ENCODE measurements at places on chromosomes 6 and 20. TPM values are rescaled to one million over a fixed set of nuclear protein-coding genes. Genes with fewer than 3 reads are reported as not detected.

ADGRG6 gene
- 72.3 TPM for total RNA-seq

BCAS4 gene
- 6.3 TPM for total RNA-seq

PAX1 gene
- total RNA-seq = 0.43 TPM

GRCh38 chr6:3138341-3138740, 19.0 kb downstream of the TUBB2A start:
- DNase-seq = no peak

DNA sequence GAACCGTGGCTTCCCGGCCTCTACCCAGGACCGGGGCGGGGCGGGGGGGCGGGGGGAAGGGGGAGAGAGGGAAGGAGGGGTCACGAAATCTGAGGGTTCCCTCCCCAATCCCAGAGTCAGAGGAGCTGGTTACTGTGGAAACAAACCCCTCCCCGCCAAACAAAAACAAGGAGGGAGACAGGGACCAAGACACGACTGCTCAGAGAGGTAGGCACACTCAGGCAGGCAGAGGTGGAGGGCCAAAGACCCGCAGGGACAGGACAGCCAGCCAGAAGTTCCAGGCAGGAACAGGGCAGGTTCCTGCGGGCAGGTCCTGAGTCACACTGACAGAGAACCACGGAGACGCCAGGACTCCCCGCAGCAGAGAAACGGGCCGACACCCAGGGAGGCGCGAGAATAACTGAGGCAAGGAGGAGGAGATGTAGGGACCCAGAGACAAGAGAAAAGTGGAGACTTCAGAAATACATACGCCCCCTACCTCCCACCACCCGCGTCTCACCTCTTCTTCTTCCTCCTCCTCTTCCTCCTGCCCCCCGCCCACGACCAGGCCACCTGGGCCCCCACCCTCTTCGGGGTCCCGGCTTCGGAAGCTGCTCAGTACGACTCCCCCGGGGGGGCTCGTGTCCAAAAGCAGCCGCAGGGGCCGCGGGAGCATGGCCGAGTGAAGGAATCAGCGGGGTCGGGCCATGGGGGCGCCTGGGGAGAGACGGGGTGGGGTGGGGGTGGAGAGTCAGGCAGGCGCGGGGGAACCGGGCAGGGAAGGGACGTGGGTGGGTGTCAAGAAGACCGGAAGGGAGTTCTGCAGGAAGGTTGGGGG, 578 bp downstream of the RGL2 start:
- DNase-seq = no peak

GRCh38 chr6:73180076-73180738, 45.1 kb downstream of the KHDC1L start:
- DNase-seq = no peak

DNA sequence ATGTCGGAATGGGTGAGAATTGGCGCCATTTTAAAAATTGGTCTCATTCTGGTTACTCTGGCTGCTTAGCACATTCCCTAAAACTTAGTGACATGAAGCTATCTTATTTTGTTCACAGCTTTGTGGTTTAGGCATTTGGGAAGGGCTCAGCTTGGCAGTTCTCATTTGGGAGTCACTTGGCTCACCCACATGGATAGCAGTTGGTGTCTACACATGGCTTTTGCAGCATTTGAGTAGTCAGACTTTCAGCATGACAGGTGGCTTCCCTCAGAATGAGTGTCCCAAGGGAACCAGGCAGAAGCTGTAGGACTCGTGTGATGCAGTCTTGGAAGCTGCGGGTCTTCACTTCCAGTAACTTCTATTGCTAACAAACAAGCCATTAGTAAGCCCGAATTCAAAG, 64.6 kb downstream of the UST start:
- DNase-seq = no peak

- DNase-seq = no peak
Observed at GRCh38 chr6:23454080-23454976, 671.7 kb upstream of the NRSN1 start.

DNA sequence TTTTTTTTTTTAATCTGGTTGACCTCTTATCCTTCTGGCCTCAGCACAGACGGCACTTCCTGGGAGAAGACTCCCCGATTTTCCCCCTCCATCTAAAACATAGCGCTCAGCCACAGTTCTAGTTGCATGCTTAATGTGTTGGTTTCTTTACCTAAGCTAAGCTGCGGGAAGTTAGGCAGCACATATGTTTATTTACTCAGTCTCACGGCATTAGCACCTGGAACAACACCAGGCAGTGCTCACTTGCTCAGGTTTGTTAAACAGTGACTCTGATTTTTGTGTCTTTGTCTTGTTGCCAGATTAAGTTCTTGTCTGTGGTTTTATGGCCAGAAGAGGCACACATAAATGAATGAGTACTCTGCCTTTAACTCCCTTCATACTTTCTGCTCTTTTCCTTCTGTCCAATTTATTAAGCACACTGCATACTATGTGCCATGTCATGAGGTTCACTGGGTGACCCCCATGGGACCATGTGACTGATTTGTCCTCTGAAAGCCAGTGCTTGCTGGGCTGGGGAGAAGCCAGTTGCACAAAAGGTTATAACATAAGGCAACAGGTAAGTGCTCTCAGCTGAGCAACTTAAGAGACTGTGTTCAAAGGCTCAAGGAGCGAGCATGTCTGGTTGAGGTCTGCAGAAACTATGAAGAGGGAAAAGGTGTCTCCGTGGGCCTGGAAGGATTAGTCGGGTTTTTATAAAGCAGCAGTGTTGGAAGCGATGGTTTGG, 93.6 kb downstream of the RPP40 start:
- DNase-seq = no peak

CAP2 gene
- total RNA-seq = 9.3 TPM

BANF2 gene
- total RNA-seq = not detected

DNA sequence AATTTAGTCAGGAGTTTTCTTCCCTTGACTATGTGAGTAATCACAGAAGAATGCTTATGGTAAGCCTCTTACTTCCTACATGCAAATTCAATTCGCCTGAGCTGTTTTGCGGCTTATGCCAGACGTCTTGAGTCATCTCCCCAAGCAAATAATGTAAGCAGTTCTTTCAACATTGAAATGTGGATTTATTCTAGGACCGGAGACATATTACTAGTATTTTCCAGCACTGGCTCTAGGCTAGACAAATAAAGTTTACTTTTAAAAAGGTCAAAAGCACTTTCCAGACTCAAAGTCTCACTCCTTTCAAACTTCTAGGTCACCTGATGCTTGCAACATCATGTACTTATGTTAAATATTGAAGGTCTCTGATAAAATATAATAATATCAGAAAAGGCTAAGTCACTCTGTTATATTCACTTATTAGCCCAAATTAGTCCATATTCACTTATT, 38.1 kb upstream of the NOX3 start:
- DNase-seq = no peak

DNA sequence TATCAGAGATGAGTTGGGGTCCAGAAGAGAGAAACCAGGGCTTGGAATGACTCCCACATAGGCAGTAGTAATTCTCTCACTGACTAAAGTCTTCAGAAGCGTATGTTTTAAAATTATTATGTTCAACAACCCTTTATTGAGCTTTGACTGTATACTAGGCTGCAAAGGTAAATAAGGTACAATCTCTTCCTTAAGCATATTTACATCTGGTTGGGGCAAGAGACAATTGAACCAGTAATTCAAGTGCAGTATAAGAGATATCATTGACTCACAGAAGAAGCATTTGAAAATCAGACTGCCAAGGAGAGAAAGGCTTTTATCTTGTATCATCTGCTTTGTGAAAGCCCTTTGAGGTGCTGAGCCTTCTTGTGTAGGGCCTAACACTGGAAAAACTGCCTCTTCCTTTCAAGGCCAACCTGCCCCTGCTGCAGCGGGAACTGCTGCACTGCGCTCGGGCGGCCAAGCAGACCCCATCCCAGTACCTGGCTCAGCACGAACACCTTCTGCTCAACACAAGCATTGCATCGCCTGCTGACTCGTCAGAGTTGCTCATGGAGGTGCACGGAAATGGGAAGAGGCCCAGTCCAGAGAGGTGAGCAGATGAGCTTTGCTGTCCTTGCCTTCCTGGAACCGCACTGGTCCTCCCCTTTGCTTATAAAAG, 39.3 kb upstream of the C20orf144 start:
- DNase-seq = no peak

GRCh38 chr20:53576195-53576580, 17.5 kb downstream of the ZNF217 start:
- peak; percentile 52 for DNase-seq

DNA sequence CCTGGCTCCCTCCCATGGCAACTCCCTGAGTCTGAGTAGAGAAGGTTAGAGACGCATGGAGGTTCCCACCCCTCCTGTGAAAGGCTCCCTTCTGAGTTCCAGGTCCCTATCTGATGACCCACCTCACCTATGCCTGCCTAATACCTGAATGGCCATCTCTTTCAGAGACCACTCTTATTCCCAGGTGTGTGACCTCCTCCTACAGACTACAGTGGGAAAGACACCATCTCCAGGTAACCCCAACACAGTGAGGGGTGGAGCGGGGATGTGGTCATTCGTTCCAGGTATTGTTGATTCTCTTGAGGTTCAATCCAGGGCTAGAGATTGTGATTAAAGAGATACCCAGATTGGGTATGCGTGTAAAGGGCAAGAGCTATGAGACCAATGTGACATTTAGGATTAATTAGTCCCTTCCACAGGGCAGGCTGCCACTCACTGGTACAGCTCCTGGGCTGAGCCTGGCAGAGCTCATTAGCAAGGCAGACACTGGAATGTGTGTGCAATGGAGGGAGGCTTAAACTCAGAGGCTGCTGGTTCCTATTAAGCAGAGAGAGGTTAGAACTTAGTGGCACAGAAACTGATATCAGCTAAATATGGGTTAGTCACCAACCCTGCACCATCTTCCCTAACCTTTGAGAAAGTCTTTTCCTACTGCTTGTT, 46.5 kb upstream of the IER3 start:
- DNase-seq = no peak

- DNase-seq = no peak
Observed at GRCh38 chr6:11491596-11492463, 45.7 kb upstream of the TMEM170B start.

FAXC gene
- 11.3 TPM for total RNA-seq

DNA sequence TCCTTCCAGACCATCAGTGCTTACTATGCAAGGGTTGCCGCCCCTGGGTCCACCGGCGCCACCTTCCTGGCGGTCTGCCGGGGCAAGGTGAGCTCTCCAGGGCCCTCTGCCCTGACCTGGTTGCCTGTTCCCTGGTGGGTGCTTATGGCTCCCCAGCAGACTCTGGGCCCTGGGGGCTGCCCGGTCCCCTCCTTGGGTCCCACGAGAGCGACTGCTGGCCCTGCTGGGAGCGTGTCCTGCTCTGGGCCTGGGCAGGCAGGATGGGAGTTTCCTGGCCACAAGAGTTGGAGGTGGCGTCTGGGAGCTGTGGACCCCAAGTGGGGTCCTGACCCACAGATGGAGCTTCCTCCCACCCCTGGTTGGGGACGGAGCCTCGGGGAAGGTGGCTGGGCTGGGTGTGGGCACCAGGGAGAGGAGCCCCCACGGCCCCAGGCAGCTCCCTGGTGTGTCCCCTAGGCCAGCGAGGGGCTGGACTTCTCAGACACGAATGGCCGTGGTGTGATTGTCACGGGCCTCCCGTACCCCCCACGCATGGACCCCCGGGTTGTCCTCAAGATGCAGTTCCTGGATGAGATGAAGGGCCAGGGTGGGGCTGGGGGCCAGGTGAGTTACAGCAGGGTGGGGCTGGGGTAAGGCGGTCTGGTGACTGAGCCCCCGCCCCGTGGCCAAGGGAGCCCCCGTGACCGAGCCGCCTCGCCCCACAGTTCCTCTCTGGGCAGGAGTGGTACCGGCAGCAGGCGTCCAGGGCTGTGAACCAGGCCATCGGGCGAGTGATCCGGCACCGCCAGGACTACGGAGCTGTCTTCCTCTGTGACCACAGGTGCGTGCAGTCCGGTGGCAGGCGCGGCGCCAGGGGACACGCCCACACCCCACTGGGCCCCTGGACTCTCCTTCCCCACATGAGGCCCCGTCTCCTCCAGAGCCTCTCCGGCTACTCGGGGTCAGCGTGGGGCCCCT, 7.1 kb upstream of the TNFRSF6B start:
- no peak for DNase-seq

- no peak for DNase-seq
Observed at GRCh38 chr6:154868143-154868594, 126.9 kb upstream of the TIAM2 start.

ASIP gene
- total RNA-seq = not detected

GRCh38 chr6:9494864-9495263, 920.0 kb downstream of the TFAP2A start:
- no peak for DNase-seq

DNA sequence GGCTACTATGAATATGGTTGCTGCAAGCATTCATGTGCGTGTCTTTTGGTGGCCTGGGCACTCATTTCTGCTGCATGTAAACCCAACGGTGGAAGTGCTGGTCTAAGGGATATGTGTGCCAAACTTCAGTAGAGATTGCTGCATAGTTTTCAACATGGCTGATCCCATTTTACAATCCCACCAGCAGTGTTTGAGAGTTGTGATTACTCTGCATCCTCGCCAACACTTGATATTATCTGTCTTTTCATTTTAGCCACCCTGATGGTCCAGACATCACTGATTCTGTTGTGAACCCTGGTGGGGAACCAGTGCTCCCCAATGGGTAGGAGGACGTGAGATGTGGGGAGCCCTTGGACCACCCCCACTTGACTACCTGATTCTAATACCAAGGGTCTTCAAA, 27.5 kb downstream of the PACSIN1 start:
- DNase-seq = no peak

DNA sequence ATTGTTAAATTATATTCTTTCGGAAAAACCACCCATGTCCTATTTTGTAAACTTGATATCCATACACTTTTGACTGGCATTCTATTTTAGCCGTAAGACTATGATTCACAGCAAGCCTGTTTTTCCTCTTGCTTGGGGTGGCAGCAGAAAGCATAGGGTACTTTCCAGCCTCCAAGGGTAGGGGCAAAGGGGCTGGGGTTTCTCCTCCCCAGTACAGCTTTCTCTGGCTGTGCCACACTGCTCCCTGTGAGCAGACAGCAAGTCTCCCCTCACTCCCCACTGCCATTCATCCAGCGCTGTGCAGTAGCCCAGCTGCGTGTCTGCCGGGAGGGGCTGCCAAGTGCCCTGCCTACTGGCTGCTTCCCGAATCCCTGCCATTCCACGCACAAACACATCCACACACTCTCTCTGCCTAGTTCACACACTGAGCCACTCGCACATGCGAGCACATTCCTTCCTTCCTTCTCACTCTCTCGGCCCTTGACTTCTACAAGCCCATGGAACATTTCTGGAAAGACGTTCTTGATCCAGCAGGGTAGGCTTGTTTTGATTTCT, 2.1 kb upstream of the ESR1 start:
- no peak for DNase-seq

TOP1 gene
- total RNA-seq = 84.6 TPM

RBM12 gene
- 153 TPM for total RNA-seq

PTGIS gene
- 33.3 TPM for total RNA-seq

DNA sequence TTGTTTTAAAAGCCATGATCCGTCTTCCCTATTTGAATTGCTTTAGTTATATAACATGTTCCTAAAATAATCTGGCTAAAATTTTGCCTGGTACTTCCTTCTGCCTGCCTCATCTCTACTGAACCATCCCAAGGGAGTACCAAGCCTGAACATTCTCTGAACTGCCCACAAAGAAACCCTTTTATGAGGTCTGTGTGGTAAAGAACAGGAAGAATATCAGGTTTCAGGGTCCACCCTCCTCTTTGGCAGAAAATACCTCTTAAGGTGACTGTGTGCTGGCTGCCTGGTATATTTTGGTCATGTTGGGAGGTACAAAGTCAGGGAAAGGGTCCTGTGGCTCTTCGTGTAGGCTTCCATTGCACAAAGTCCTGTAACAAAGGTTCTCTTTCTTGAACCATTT, 574.1 kb upstream of the CHD6 start:
- DNase-seq = no peak

NT5E gene
- 11.6 TPM for total RNA-seq

CFB gene
- total RNA-seq = 13.6 TPM

Measured in type B pancreatic cell (in vitro differentiated cells).